Activated T-cell treated with anti-CD3 and anti-CD28 coated beads for 24 hours (primary cell): ENCODE measurements at places on chromosomes 6 and 20.

- no peak for DNase-seq
Measured at GRCh38 chr20:4112481-4113421, 97.4 kb upstream of the RNF24 start.

DNA sequence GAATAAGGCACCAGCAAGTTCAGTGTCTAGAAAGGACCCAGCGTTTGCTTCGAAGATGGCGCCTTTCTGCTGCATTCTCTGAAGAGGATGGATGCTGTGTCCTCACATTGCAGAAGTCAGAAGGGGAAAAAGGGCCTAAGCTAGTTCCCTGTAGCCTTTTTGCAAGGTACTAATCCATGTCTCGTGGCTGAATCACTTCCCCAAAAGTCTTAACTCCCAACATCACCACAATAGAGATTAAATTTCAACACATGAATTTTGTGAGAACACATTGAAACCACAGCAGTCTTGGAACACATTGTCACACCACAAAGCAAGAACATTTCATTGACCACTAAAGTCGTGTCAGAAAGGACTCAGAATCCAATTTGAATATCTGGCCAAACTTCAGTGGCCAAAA is 42.1 kb downstream of the KLHL31 start:
- no peak for DNase-seq

GRCh38 chr6:140774080-140774505 is 1358.6 kb upstream of the GJE1 start:
- no peak for DNase-seq

- no peak for DNase-seq
Measured at GRCh38 chr6:135935941-135936601, 84.6 kb downstream of the PDE7B start.

GRCh38 chr6:42532038-42532669 is 31.7 kb upstream of the UBR2 start:
- no peak for DNase-seq

- no peak for DNase-seq
Measured at GRCh38 chr20:17595856-17596255, 26.0 kb downstream of the DSTN start.

GRCh38 chr6:15401120-15401519 is 155.3 kb downstream of the JARID2 start:
- DNase-seq = no peak

DNA sequence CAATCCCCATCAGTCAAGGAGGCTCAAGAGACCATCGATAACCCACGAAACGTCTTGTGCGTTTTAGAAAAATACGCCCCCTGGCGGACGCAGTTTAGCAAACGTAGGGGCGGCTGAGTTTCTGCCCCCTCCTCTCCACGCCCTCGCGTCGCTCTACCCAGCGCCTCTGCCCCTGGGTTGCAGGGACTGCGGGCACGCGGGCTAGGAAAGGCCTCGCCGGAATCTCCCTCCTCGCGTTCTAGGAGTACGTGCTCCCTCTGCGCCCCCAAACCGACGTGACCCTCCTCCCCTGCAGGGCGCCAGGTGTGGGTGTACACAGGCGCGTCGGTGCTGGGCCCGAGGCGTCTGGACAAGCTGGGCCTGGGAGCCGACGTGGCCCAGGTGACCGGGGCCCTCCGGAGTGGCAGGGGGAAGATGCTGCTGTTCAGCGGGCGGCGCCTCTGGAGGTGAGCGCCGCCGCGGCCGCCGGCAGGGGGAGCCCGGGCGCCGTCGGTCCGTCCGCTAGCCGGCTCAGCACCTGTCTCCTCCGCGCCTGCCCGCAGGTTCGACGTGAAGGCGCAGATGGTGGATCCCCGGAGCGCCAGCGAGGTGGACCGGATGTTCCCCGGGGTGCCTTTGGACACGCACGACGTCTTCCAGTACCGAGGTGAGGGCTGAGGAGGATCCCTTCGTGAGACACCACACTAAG is 5.3 kb downstream of the MMP9 start:
- peak; percentile 60 for DNase-seq

DNA sequence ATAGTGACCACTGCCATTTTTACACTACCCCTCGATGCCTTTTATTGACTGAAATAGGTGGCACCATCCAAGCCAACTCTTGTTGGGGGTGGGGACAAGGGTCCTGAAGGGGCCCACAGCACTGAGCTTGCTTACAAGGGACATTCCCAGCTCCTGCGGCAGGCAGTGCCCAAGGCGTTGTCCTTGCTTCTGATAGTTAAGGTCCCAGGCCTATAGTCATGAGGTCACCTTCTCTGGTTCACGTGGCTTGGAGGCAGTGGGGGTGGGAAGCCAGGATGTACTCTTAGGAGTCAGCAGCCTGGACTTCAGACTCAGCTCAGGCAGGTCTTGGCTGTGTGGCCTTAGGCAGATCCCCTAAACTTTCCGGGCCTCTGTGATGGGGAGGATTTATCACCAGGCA is 48.6 kb downstream of the TOX2 start:
- DNase-seq = no peak

- no peak for DNase-seq
Measured at GRCh38 chr6:22471132-22471690, 98.2 kb upstream of the HDGFL1 start.

DNA sequence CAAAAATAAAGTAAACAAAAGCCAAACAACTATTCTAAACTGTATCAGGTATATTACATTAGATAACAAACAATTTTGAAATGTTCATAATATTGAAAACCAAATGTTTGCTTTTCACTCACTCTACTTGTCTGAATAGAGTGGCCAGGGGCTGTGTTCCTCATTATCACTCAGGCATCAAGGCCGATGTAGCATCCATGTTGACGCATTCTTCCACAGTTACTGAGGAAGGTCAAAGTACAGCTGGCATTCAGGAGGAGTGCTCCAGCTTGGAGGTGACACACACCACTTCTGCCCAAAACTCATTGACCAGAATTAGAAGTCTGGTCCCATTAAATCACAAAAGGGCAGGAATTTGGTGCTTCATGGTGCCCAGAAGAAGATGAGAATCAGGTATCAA is 137.6 kb upstream of the MANEA start:
- DNase-seq = no peak

- DNase-seq = no peak
Measured at GRCh38 chr6:12340488-12340818, 50.3 kb downstream of the EDN1 start.

GRCh38 chr6:108598305-108598863 is 37.7 kb downstream of the FOXO3 start:
- DNase-seq = no peak

DNA sequence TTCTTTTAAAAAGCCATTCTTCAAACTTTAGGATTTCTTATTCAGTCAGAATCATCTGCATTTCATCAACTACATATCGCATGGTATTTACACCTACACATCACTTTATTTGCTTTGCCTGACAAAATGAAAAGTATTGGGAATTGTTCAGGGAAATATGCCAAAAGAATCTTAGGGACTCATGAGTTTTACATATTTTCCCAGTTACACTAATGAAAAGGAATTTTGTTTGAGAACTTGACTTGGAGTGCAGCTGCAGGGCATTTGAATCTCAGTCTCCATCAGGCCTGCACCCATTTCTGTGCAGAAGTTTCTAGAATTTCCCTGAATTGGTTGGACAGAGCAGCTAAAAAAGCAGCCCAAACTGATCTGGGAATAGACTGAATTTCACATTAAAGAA is 65.3 kb downstream of the MTHFD1L start:
- no peak for DNase-seq

DNA sequence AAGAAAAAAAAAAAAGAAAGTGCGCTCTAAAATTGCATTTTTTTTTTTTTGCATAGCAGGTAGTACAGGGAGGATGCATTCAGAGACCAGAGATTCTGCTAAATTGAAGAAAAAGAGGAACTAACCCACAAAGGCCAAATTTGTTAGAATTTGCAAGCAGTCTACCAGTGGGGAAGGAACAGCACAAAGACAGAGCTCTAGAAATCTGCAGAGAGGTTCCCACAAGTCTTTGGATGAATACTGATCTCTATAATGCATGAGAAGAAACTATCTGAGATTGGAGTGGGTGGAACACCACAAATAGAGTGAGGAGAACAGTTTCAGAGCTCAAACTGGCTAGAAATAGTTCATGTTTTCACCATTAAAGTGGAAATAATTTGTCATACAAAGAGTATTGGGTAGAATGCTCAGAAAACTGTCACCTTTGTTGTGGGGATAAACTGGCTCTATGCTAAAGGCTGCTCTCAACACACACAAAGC is 79.6 kb upstream of the AHI1 start:
- DNase-seq = no peak

- no peak for DNase-seq
Measured at GRCh38 chr20:32078791-32079190, 26.7 kb downstream of the HCK start.

GRCh38 chr6:7512320-7512719 is 29.2 kb upstream of the DSP start:
- no peak for DNase-seq

DNA sequence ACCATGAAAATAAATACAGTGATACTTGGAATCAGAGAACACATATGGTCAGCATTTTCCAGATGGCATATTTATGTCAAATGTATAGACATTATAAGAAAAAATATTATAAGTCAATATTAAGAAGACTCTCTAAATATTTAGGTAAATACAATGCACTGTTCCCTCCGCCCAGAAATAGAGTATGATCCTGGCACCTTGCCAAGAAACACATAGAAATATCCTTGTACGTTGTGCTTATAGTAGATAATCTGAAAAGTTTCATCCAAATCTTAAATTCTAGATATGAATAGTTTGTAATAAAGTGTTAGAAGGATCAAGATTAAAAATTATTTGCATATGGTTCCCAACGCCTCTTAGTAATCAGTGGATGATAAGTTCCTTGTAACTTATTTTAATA is 645.8 kb upstream of the GJE1 start:
- DNase-seq = no peak

DNA sequence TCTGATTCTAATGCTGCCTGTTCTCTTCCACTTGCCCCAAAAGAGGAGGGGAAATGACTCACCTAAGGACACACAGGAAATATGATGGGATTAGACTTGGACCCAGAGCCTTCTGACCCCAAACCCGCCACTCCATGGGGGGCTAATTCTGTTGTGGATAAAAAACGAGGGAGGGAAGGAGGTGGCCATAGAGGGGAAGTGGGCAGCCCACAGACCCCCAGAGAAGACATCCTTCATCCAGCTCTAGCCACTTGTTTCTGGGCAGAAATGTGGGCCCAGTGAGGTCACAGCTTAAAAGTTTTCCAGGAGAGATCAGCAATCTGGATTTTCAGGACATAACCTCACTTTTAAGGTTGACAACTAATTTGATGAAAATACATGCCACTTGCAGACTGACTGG is 202.1 kb downstream of the ANKRD60 start:
- DNase-seq = no peak

- DNase-seq = peak; percentile 81
Measured at GRCh38 chr6:47477497-47478232, at the start of gene CD2AP. TSS of gene CD2AP (plus strand) at chr6:47477789. CDS start at chr6:47478245, 456 bp downstream.

- no peak for DNase-seq
Measured at GRCh38 chr20:61938839-61939690, 126.6 kb downstream of the TAF4 start.

DNA sequence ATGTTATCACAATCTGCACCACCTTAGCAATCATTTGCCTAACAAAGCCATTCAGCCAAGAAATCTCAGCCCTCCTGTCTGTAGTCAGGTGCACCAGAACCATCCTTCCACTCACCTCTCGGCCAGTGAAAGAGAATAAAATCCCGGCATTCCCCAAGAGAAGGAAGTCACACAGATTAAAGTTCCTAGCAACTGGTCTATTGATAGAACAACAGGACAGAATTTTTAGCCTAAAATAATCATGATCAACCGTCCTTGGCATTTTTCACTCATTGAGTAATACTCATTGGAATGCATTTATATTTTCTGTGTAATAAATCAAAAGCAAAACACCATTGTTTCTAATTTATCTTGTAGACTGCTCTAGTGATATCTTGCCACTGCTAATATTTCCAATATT is 85.7 kb upstream of the CDH4 start:
- DNase-seq = no peak
